Spinal cord (tissue), 10 donors: ENCODE measurements at places on chromosomes 7 and 10. TPM values are rescaled to one million over a fixed set of nuclear protein-coding genes. Genes with fewer than 3 reads are reported as not detected.

TOMM7 gene
- 110 TPM for total RNA-seq

OPTN gene
- total RNA-seq, result 59.4 TPM

ARHGEF5 gene
- 2.2 TPM for total RNA-seq

PDAP1 gene
- 80.8 TPM for total RNA-seq

VWC2 gene
- total RNA-seq, result 2.4 TPM

SPAG6 gene
- total RNA-seq, result 4.5 TPM

ADAM8 gene
- 3.9 TPM for total RNA-seq

NEURL1 gene
- total RNA-seq, result 7.3 TPM

LRMDA gene
- total RNA-seq, result 5.6 TPM

KIAA1217 gene
- 26.7 TPM for total RNA-seq

WNT2 gene
- total RNA-seq, result 0.79 TPM

GLI3 gene
- total RNA-seq, result 11.9 TPM

SLC13A1 gene
- total RNA-seq, result not detected

CAMK2B gene
- total RNA-seq, result 60.2 TPM

ARHGEF35 gene
- 2.0 TPM for total RNA-seq

MAT1A gene
- total RNA-seq, result 0.50 TPM

EMX2 gene
- total RNA-seq, result 1.9 TPM

HOGA1 gene
- total RNA-seq, result 3.1 TPM

VWA2 gene
- total RNA-seq, result 2.0 TPM
